Kidney (tissue), 22 donors: ENCODE measurements at places on chromosomes 11 and 22. TPM values are rescaled to one million over a fixed set of nuclear protein-coding genes. Genes with fewer than 3 reads are reported as not detected.

- H3K27ac ChIP-seq = no peak overlapping the region
- DNase-seq = no peak
- H3K27me3 ChIP-seq = no peaks in the 10 kb centered on the region
- H3K36me3 ChIP-seq = no peaks in the 10 kb centered on the region
These were observed 568.5 kb downstream of the KCNA4 start for GRCh38 chr11:29448246-29448877.

DNA sequence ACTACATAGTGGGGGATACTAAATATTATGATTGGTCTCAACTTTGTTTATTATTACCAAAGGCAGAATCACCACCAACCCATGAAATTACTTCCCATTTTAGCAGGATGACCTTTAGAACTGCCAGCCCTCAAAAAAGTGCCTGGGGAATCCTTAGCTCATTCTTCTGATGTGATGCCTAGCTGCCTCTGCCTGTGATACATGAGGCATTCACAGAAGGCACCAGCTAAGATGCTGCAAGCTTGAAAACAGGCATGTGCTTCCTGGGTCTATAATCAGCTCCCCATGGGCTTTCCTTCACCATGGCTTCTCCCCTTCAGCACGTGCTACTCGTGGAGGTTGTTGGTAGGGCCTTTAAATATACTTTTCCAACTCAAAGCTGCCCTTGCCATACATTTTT lies 50.4 kb upstream of the ARHGAP20 start:
- H3K27me3 ChIP-seq = no peaks in the 10 kb centered on the region
- no peak overlapping the region for H3K27ac ChIP-seq
- H3K4me3 ChIP-seq = no peak overlapping the region
- no peaks in the 10 kb centered on the region for H3K4me1 ChIP-seq
- DNase-seq = no peak
- no peaks in the 10 kb centered on the region for H3K36me3 ChIP-seq

- H3K27me3 ChIP-seq = no peaks in the 10 kb centered on the region
- no peak overlapping the region for H3K4me3 ChIP-seq
- H3K4me1 ChIP-seq = no peaks in the 10 kb centered on the region
- no peaks in the 10 kb centered on the region for H3K36me3 ChIP-seq
- no peak overlapping the region for H3K27ac ChIP-seq
These were observed 15.1 kb upstream of the BLID start for GRCh38 chr11:122131126-122131525.

Gene LMO1
- total RNA-seq = not detected

GRCh38 chr11:126409620-126409985 lies 54.1 kb downstream of the ST3GAL4 start:
- no peak overlapping the region for H3K4me3 ChIP-seq
- H3K27me3 ChIP-seq = no peaks in the 10 kb centered on the region
- DNase-seq = no peak
- no peaks in the 10 kb centered on the region for H3K36me3 ChIP-seq
- no peak overlapping the region for H3K27ac ChIP-seq
- peaks cover 5% of the 10 kb centered on the region for H3K4me1 ChIP-seq

Gene RHBDD3
- total RNA-seq = 19.2 TPM

- H3K4me1 ChIP-seq = no peaks in the 10 kb centered on the region
- H3K4me3 ChIP-seq = no peak overlapping the region
- no peak for DNase-seq
- no peaks in the 10 kb centered on the region for H3K27me3 ChIP-seq
These were observed 57.7 kb upstream of the BDNF start for GRCh38 chr11:27757953-27758352.

Gene CNGA4
- 0.22 TPM for total RNA-seq

DNA sequence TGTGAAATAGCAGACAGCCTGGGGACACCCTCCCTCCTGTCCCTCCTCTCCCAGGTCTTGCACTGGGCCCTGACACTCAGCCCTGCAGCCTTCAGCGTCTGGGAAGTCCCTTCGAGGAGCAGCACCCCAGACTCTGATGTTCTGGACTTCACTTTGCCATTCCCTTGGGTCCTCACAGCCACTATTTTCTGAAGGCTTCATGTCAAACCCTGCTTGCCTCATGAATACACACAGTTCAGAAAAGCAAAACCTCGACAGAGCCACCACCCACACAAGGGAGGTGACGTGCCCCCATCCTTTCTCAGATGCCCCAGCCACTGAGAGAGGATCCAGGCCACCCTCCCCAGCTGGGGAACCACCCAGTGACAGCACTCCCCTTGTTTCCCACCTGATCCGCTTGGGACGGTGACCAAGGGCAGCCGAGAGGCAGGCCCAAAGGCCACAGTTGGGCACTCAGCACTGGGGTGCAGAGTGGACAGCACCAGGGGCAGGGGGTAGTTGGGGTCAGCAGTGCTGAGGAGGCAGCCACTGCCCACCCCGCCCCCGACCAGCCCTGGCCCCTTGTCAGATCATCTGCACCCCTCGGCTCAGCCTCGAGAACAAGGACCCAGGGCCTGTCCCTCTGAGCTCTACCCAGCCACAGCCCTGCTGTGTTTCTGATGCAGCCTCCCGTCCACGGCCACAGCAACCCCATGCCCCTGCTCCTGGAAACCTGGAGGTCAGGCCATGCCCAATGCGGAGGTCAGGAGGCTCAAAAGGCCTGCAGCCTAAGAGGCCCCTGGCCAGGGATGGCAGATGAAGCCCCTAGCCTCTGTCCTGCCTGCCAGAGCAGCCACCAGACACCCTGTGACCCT lies 3.1 kb upstream of the TNNT3 start:
- no peak overlapping the region for H3K27ac ChIP-seq
- H3K27me3 ChIP-seq = no peaks in the 10 kb centered on the region
- no peaks in the 10 kb centered on the region for H3K36me3 ChIP-seq
- H3K4me1 ChIP-seq = no peaks in the 10 kb centered on the region

Gene AP5B1
- total RNA-seq = 18.3 TPM

DNA sequence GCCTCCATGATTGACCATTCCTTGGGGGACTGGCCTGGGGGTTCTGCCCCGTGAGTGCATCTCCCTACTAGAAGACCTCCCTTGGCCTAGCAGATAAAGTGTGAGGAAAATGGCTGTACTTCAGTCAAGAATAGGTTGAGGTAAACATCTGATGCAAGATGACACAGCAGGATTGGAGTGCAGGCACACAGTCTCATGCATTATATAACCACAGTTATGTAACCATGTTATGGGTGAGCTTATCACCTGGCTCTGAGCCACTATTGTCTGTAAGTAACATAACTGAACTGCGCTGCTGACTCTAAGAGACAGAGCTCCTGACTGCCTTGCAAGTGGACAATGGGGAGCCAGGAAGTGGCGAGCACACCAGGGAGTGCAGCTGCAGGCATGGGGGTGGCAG lies 378.7 kb upstream of the ANO5 start:
- H3K27ac ChIP-seq = no peak overlapping the region
- no peak for DNase-seq
- H3K27me3 ChIP-seq = no peaks in the 10 kb centered on the region

Gene BATF2
- total RNA-seq = 5.9 TPM

Gene GLB1L2
- total RNA-seq = 10.0 TPM

DNA sequence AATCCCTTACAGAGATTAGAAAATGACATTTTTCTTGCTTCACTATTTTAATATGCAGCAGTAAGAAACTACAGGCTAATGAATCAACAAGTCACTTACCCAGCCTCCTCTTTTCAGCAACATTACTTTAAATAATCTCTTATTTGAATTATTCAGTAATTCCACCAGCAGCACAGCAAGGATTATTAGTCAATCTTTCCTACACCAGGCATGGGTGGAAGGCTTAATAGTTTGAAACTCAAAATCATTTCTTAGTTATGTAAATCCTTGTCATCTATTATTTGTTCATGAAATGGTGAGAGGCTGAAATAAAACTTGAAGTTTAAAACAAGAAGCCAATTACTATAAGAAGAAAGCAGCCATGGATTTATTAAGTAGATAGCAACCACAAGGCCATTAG lies 530.5 kb downstream of the KCNA4 start:
- no peak for DNase-seq
- no peak overlapping the region for H3K4me3 ChIP-seq
- no peaks in the 10 kb centered on the region for H3K36me3 ChIP-seq
- H3K27me3 ChIP-seq = no peaks in the 10 kb centered on the region

GRCh38 chr11:124935548-124936514 lies at the start of gene HEPACAM:
HEPACAM (minus strand) TSS chr11:124936047; CDS start chr11:124936006, 41 bp downstream.
- H3K27ac ChIP-seq = no peak within 1 kb of the TSS
- no peaks in the 10 kb centered on the region for H3K27me3 ChIP-seq
- H3K4me3 ChIP-seq = no peak within 1 kb of the TSS
- H3K4me1 ChIP-seq = no peaks in the 10 kb centered on the region

Gene PLAAT2
- 1.3 TPM for total RNA-seq

Gene CSRP3
- total RNA-seq = not detected

DNA sequence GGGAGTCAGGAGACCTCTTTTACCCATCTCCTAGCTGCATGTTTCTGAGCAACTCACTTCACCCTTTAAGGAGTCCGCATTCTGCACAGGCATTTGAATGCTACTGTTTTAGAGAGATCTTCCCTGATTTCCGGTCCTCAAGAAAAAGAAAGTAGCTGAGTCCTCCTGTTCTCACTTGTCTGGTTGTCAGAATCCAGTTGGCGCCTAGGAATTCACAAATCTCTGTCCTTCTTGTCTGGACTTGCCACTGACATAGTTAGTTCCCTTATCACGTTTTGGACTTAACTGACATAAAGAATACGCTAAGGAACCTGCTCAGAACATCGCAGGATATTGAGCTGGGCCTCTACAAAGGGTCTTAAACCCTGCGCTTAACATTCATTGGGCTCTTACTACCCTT lies 61.3 kb upstream of the OR5P2 start:
- no peak for DNase-seq
- H3K36me3 ChIP-seq = no peaks in the 10 kb centered on the region
- no peaks in the 10 kb centered on the region for H3K27me3 ChIP-seq
- H3K4me1 ChIP-seq = no peaks in the 10 kb centered on the region
- no peak overlapping the region for H3K4me3 ChIP-seq

Gene LARGE2
- 13.1 TPM for total RNA-seq

Gene MS4A3
- not detected for total RNA-seq

Gene IGSF22
- 2.5 TPM for total RNA-seq

DNA sequence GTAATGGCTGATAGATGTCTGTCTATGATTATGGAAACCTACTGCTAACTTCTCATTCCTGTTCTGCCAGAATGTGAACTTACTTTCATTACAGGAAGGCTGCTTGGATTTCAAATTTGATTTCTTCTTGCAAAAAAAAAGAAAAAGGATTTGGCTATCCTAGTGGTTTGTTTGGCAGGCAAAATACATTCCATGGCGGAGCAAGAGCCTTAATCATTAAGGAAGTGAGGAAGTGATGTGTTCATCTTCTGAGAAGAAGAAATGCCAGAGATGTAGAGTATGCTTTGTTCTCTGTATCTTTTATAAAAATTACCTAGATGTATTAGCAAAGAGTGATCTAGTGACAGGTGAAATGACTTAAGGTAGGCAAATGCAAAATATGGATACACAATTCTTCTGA lies 356.3 kb downstream of the SOX6 start:
- no peak overlapping the region for H3K27ac ChIP-seq
- no peaks in the 10 kb centered on the region for H3K4me1 ChIP-seq
- H3K27me3 ChIP-seq = no peaks in the 10 kb centered on the region
- no peaks in the 10 kb centered on the region for H3K36me3 ChIP-seq
- no peak for DNase-seq

Gene PES1
- 68.4 TPM for total RNA-seq

GRCh38 chr11:11155962-11156815 lies 196.9 kb downstream of the CSNK2A3 start:
- no peaks in the 10 kb centered on the region for H3K27me3 ChIP-seq
- DNase-seq = no peak
- no peaks in the 10 kb centered on the region for H3K4me1 ChIP-seq
- H3K36me3 ChIP-seq = no peaks in the 10 kb centered on the region

Gene OR52I1
- total RNA-seq = not detected

DNA sequence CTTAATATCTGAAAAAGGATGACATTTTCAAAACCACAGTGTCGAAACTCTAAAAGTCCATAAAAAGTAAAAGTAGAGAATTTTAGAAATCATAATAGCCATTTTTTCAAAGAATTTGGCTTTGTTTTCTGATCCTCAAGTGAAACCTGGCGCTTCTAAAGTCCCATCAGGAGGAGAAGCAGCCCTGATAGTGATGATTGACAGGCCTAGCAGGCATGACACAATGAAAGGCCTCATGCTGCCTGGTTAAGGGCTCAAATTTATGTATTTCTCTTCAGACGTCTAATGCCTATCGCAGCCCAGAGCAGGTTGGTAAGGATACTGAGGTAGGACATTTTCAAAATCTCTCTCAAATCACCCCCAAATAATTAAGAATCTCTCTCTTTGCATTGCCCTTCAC lies 3.9 kb upstream of the DEUP1 start:
- no peaks in the 10 kb centered on the region for H3K4me1 ChIP-seq
- no peak overlapping the region for H3K27ac ChIP-seq
- H3K27me3 ChIP-seq = no peaks in the 10 kb centered on the region

DNA sequence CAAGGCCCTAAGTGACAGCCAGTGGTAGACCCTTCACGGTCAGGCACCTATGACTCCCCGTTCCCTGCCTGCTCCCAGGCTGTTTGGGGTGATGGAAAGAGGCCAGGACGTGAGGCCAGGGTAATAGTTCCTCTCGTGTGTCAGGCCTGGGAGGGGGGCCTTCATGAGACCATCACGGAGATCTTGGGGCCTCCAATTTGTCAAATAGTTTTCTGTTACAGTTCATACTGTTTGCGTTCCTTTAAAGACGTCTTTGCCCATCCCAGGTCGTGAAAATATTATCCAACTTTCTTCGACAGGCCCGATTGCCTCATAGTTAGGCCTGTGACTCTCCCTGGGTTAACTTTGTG lies 62.2 kb upstream of the KCNQ1OT1 start:
- no peak overlapping the region for H3K27ac ChIP-seq
- DNase-seq = no peak
- no peaks in the 10 kb centered on the region for H3K4me1 ChIP-seq
- no peak overlapping the region for H3K4me3 ChIP-seq

Gene ANKRD42
- 22.5 TPM for total RNA-seq

DNA sequence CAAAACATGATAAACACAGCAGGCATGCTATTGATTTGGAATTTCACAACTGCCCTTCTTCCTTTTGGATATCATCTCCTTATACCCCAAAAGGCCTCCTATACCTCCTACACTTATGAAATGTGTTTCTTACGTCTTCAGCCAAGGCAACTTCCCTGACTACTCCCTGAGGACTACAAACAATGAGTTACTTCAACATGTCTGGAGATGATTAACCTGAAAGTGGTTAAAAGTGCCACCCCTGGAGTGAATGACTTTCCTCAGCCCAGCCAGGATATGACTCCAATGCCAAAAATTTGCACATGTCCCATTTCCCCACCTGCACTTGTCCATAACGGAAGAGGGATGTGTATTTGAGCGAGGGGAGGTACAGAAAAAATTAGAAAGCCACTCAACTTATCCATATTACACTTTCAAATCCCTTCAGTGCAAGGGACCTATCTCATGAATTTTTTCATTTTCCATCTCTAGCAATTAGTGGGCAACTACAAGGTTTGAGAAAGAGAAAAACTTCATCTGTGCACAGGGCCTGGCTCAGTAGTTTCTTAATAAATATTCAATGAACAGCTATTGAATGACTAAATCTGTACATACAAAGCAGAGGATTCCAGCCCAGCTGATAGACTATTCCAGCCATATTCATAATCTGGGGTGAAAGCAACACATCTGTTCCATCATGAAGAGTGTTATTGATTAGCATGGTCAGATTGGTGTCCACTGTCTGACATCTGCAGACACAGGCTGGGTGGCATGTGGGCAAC lies 36.8 kb downstream of the KIRREL3 start:
- H3K27ac ChIP-seq = no peak overlapping the region
- no peaks in the 10 kb centered on the region for H3K36me3 ChIP-seq
- no peaks in the 10 kb centered on the region for H3K4me1 ChIP-seq

GRCh38 chr22:50002791-50003190 lies 9.8 kb downstream of the IL17REL start:
- H3K4me1 ChIP-seq = peaks cover 2% of the 10 kb centered on the region
- H3K27me3 ChIP-seq = peaks cover 2% of the 10 kb centered on the region
- no peak overlapping the region for H3K27ac ChIP-seq
- H3K4me3 ChIP-seq = no peak overlapping the region
- H3K36me3 ChIP-seq = no peaks in the 10 kb centered on the region
